Activated T-helper 1 cell treated with Interleukin-2 at 50 U/mL for 16 hours (primary cell): ENCODE measurements at places on chromosomes 13 and 19.

- no peak for DNase-seq
Observed at GRCh38 chr13:90154311-90154960, 1193.1 kb upstream of the MIR17HG start.

DNA sequence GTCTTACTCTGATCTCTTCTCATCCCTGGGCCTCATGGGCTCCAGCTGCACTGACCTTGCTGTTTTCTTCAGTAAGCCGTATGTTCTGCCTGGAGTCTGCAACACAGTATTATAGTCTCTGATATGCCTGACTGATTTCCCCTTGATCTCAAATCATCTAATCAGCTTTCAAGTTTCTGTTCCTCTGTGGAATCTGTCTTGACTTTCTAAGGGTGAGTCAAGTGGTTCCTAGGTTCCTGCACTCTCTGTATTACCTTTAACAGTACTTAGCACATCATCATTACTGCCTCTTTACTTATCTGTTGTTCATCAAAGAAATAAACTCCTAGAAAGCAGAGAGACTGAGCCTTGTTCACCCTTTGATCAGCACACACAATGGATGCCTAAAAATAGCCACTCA is 350.7 kb downstream of the LMO7 start:
- no peak for DNase-seq

GRCh38 chr13:27833206-27833605 is 40.9 kb downstream of the GSX1 start:
- no peak for DNase-seq

DNA sequence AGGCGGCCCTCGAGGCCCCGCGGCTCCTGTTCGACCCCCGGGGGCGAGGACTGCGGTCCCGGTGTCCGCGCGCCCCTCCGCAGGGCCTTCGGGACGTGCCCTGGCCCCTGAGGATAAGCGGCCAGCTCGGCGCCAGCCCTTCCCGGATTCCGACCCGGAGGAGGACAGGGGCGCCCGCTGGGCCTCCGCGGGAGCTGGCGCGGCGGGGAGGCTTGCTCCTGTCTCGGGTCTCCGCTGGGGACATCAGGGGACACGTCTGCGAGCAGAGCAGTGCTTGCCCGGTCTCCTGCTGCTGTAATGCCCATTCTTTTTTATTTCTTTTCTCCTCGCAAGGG is 829 bp downstream of the B3GLCT start:
- DNase-seq, result no peak

GRCh38 chr19:37991176-37991835 is 84.3 kb downstream of the SIPA1L3 start:
- no peak for DNase-seq

DNA sequence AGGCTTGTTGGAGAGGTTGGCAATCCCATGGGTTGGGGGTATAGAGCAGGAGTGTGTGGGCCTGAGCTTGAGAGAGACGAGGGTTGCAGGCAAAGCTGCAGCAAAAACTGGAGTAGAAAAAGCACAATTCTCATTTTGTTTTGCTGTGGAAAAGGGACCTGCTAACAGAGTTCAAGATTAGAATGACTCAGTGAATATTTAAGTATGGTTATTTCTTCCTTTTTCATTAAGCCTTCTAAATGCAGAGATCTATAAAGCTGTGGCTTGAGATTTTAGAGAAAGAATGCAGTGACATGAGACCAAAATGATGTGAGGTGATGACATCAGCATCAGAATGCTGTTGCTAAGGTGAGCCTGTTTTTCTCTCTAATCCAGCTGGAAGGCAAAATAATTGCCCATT is 10.8 kb upstream of the MBNL2 start:
- DNase-seq, result no peak

- no peak for DNase-seq
Observed at GRCh38 chr13:106523576-106523975, 11.9 kb downstream of the EFNB2 start.

DNA sequence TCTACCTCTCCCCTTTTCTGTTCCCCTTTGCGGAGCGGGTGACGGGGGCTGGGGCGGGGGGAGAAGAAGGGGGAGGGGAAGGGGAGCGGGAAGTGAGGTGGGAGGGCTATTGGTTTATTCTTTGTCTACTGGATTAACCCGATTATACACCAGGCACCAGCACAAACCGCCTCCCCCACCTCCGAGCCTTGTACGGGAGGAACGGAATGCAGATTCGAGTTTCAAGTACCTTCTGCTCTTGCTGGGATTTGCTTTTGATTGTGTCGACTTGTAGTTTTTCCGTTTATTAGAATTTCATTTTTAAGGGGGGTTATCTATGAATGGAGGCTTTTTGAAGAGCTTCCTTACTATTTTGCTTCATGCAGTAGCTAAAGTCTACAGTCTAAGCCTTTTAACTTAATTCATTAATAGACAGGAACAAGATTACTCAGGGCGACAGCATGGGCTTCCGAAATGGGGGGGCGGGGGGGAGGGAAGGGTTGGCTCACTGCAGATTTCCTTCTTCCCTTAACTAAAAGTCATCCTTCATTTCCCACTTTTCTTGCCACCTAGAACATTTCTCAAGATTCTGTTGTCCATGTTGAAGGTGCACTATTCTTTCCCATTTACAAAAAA is 937 bp upstream of the SPRY2 start:
- DNase-seq, result no peak

DNA sequence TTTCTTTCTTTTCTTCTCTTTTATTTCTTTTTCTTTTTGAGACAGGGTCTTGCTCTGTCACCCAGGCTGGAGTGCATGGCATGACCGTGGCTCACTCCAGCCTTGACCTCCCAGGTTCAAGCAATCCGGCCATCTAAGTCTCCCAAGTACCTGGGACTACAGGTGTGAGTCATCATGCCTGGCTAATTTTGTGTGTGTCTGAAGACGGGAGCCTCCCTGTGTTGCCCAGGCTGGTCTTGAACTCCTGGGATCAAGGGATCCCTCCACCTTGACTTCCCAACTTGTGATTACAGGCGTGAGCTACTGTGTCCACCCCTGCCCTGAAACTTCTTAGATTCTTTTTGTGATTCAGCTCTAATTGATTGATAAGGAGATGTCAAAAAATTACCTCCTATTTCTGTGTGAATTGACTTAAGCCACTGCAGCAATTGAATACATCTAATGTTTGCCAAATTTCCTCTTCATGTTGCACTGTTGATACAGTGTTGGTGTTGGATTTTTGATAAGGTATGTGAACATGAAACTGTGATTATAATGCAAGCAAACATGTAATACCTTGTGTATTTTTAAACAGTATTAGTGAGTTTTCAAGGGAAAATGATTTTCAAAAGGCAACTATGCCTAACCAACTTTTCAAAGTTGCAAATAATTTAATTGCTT is 22.6 kb downstream of the KLF5 start:
- DNase-seq, result no peak

DNA sequence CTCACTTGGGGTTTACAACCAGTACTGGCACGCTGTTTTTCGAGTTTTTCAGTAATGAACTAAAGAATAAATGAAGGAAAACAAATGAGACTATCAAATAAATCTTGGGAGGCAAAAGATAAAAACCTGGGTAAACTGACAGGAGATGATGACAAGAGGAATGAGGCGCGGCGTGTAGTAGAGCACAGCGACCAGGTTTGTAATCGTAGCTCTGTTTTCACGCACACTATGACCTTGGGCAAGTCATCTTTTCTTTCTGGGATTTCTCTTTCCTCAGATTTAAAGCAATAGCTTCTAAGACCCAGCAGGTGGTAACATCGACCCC is 419 bp downstream of the MRPS31 start:
- DNase-seq, result no peak

GRCh38 chr13:42656958-42657357 is 83.0 kb downstream of the TNFSF11 start:
- no peak for DNase-seq

DNA sequence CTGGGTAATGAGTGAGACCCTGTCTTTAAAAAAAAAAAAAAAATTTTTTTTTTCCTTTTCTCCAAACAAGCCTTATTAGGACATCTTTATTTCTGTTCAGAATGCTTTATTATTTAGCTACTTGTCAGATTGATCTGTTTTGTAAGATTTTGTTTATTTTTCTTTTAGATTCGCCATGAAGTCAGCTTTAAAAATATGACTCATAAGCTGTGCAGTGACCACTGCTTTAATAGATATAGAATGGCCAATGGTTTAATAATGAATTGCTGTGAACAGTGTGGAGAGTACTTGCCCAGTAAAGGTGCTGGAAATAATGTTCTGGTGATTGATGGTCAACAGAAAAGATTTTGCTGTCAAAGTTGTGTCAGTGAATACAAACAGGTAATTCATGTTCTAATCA is 47.7 kb downstream of the ZMYM2 start:
- no peak for DNase-seq

DNA sequence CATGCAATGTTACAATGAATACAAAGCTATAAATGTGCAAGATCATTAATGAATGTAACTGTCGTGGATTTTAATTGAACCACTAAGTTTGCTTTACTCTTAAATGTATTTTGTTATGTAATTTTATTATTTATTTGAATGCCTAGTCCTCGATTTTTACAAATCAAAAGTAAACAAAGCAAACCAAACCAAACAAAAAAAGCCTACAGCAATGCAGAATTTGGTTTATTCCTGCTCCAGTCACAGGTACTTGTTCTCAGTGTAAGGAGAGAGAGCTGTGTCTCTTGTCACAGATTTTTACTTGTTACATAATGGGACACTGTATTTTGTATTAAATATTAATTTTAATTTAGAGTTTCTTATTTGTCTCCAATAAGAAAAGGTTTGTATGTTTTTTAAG is 584.3 kb upstream of the SLITRK6 start:
- DNase-seq, result no peak

- DNase-seq, result no peak
Observed at GRCh38 chr13:76637641-76638141, 248.5 kb downstream of the KCTD12 start.

- DNase-seq, result no peak
Observed at GRCh38 chr13:20489185-20489820, 36.4 kb downstream of the CRYL1 start.

- DNase-seq, result no peak
Observed at GRCh38 chr19:13022859-13023636, 27.8 kb downstream of the NFIX start.

- DNase-seq, result no peak
Observed at GRCh38 chr19:54551950-54552912, 21.4 kb upstream of the LILRA2 start.

- no peak for DNase-seq
Observed at GRCh38 chr13:41820581-41821237, 140.2 kb downstream of the VWA8 start.

- DNase-seq, result no peak
Observed at GRCh38 chr13:41782086-41782485, 178.8 kb downstream of the VWA8 start.

DNA sequence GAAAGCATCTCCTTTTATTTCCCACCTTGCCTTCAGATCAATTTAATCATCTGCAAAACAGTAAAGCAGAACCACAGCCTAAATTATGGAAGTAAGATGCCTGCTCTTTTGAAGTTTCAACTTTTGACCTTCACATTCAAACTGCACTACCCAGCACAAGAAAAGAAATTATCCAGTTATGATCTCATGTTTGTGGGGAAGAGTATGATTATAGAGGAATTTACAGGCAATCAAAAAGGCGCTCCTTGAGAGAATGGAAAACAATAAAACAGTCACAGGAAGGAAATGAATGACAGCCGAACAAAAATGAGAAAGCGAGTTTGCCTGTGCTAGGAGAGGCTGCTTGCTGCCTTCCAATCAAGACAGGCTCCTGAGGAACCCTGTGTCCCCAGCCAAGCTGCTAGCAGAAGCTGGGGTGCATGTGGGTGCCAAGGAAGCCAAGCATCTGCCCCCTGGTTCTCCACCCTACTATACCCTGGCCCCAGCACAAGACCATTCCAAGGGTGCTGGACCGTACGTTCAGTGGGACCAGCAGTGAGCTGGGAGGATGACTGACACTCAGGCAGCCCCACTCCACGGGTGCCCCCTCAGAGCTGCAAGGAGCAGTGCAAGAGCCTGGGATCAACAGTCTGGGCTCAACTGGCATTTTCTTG is 47.8 kb downstream of the PEPD start:
- no peak for DNase-seq

- no peak for DNase-seq
Observed at GRCh38 chr13:102657630-102658029, 37.2 kb downstream of the METTL21C start.

- DNase-seq, result no peak
Observed at GRCh38 chr19:6362027-6362350, 658 bp downstream of the CLPP start.

- DNase-seq, result no peak
Observed at GRCh38 chr13:23622985-23623384, 52.8 kb downstream of the TNFRSF19 start.

DNA sequence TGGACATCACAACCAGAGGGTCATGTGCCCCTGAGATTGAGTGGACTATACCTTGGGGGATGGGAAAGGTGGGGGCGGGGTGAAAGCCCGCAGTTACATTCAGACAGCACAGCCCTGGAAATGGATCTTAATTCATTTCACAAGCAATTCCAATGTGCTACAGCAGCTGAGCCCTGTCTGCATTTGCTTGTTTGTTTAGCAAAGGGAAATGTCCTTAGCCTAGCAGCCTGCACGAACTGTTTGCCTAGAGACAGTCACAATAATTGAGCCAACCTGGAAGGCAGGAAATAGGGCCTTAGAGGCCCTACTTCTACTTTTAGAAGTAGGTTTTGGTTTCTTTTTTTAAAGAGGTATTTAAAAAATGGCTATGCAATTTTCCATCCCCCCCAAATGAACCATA is 177.3 kb upstream of the KL start:
- no peak for DNase-seq

DNA sequence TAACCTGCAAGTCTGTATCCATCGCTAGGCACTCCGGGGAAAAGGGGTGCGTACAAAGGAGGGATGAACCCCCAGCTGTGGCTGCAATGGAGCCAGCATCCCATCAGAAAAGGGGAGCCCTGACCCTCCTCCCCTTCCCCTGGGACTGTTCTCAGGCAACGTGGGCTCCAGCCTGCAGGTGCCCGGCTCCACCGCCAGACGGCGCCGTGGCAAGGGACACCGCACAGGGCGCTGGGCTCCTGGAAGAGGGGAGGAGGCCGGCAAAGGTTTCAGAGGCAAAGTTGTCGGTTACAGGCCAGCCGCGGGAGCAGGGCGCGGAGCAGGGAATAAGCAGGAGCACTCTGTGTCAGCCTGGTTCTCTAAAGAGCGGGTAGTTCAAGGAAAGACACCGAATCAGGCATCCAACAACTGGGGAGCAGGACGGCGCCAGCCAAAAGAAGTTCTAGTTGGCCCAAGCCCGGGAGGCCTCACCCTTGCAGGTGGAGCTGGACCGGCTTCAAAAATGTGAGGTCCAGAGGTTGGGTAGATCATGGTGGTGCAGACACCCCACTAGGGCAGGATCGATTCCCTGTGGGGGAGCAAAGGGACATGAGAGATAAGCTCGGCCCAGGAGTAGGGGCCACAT is 53.0 kb upstream of the ATP12A start:
- DNase-seq, result no peak
